ENCODE measurements at places on chromosomes 7 and 10.

GRCh38 chr10:92972066-92972870, 88.3 kb upstream of the CYP26C1 start:
- peak; percentile 21 for DNase-seq

DNA sequence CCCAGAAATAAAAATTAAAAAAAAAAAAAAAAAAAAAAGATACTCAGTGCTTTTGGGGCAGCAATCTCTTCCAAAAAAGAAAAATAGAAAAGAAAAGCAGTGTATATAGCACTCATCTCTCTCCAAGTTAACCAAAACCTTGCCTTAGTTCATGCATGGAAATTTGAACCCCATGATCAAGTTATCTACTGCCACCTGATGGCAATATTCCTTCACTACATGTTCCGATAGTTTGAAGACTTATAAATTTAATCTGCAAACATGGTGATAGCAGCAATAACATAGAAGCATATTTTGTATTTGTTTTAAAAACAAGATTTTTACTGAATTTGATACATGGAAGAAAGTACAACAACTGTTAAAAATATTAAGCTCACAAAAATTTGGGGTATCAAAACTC, 48.6 kb upstream of the SLIT1 start:
- DNase-seq = peak; percentile 38

DNA sequence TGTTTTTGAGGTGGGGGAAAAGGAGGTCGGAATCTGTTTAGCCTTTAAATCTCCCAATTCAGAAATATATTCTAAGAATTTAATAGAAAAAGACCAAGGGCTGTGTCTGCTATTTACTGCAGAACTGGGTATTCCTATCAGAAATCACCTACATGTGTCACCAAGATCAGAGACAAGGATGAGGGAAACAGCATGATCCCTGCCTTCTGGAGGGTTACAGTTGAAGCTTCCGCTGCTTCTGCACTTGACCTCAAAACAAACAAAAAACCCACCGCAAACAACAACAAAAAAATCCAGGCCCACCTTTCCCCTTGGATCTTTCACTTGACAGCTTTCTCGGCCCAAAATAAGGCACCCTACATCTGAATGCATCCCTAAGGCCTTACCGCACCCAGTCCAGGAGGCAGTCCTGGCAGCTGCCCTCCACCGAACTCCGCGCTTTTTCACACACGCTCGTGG, 750 bp upstream of the CDK14 start:
- no peak for DNase-seq

DNA sequence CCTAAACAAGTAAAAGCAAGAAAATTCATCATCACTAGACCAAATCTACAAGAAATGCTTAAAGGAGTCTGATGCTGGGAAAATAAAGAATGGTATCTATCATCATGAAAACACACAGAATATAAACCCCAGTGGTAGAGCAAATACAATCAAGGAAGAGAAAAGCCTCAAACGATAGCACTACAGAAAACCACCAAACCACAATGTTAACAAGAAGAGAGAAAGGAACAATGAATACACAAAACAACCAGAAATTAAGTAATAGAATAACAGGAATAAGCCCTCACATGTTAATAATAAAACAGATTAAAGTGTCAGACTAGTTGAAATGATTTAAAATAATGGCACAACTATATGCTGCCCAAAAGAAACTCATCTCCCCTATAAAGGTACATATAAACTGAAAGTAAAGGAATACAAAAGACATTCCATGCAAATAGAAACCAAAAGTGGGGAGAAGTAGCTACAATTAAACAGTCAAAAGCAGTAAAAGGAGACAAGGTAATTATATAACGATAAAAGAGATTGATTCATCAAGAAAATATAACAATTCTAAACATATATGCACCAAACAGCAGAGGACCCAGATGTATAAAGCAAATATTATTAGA, 77.3 kb downstream of the JMJD1C start:
- DNase-seq = no peak

All from foreskin melanocyte (primary cell).